Activated naive CD8-positive, alpha-beta T cell treated with anti-CD3 and anti-CD28 coated beads, Interleukin-2, amount 10 ng/mL, durations not matched to agents 7 days and 5 days (primary cell): ENCODE measurements at places on chromosomes 5 and 9. TPM values are rescaled to one million over a fixed set of nuclear protein-coding genes. Genes with fewer than 3 reads are reported as not detected.

GRCh38 chr5:158265931-158266700 lies 407.2 kb upstream of the CLINT1 start:
- H3K27ac ChIP-seq = no peak overlapping the region
- no peaks in the 10 kb centered on the region for H3K27me3 ChIP-seq
- H3K4me3 ChIP-seq = no peak overlapping the region
- DNase-seq = no peak

- peaks cover 16% of the 10 kb centered on the region for H3K4me1 ChIP-seq
- no peak for DNase-seq
- H3K27ac ChIP-seq = no peak overlapping the region
- H3K27me3 ChIP-seq = peaks cover 5% of the 10 kb centered on the region
These were observed 60.9 kb upstream of the IL17B start for GRCh38 chr5:149439899-149440542.

DNA sequence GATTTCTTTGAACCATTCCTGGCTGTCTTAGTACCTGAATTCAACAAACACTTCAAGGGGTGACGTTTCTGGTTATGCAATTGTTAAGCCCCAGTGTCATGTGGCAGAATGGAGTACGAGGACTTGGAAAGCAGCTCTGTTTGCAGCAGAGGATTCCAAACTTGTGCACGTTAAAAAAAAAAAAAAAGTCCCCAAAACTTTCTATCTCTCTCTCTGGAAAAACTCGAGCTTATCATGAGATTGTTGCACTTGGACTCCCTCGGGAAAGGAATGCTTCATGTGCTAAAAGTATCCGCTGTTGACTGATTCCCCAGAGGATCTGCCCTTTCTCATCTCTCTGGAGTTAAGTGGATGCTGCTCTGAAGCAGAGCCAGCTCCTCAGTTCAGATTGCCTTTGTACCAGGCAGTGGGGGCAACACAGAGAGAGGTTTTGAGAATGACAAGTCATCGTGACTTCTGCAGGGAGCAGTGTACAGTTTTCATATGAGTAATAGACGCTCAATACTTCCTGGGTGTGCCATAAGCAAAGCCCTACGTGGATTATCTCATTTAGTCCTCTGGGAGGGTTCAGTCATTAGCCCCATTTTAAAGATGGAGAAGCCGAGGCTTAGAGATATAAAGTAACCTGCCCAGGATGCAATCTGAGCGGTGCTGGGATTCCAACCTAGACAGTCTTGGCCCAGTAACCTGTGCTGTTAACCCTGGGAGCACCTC lies 28.1 kb downstream of the TMOD1 start:
- no peak overlapping the region for H3K27ac ChIP-seq
- no peak for DNase-seq
- peaks cover 9% of the 10 kb centered on the region for H3K27me3 ChIP-seq
- no peak overlapping the region for H3K4me3 ChIP-seq

SOX30 gene
- 0.09 TPM for total RNA-seq

DNA sequence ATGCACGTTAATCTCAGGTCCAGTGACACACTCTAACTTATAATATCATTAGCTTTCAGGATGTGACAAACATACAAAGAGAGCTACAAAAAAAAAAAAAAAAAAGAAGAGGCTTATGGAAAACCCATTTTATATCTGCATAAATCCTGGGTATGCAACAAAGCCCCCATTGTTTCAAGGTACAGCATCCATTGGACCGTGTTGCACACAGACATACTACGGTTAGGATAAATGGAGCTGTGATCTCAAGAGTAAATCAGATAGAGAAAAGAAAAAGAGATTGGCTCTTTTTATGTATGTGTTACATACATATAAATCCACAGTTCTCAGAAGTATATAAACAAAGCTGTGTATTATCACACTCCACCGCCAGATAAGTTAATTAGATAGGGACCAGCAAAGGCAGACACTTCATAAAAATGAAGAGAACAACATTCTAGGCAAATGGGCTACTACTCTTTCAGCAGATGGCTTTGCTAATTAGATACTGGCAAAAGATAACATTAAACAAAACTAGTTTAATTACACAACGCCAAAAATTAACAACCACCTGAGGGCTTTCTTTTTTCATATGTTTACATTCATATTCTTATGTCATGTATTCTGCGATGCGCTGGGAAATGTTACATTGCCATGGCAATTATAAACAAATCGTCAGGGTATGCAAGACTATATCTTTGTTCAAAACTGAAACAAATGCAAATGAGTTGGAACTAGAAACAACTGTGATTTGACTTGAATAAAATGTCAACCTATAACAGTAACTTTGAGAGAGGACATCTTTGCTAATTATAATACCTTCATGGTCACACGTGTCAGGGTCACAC lies 304.2 kb downstream of the SEMA5A start:
- no peak overlapping the region for H3K27ac ChIP-seq
- no peaks in the 10 kb centered on the region for H3K4me1 ChIP-seq
- DNase-seq = no peak
- no peak overlapping the region for H3K4me3 ChIP-seq
- H3K27me3 ChIP-seq = peaks cover 2% of the 10 kb centered on the region

- H3K27ac ChIP-seq = peak overlapping the region; percentile 54
- no peak for DNase-seq
- peaks cover 14% of the 10 kb centered on the region for H3K4me1 ChIP-seq
- peaks cover 4% of the 10 kb centered on the region for H3K36me3 ChIP-seq
- H3K27me3 ChIP-seq = peaks cover 8% of the 10 kb centered on the region
These were observed 379 bp upstream of the CLK4 start for GRCh38 chr5:178627259-178627598.

GRCh38 chr9:107142430-107142829 lies 140.6 kb upstream of the RAD23B start:
- DNase-seq = no peak
- no peak overlapping the region for H3K27ac ChIP-seq
- no peaks in the 10 kb centered on the region for H3K36me3 ChIP-seq
- no peak overlapping the region for H3K4me3 ChIP-seq

SLC28A3 gene
- total RNA-seq = 0.06 TPM

DNA sequence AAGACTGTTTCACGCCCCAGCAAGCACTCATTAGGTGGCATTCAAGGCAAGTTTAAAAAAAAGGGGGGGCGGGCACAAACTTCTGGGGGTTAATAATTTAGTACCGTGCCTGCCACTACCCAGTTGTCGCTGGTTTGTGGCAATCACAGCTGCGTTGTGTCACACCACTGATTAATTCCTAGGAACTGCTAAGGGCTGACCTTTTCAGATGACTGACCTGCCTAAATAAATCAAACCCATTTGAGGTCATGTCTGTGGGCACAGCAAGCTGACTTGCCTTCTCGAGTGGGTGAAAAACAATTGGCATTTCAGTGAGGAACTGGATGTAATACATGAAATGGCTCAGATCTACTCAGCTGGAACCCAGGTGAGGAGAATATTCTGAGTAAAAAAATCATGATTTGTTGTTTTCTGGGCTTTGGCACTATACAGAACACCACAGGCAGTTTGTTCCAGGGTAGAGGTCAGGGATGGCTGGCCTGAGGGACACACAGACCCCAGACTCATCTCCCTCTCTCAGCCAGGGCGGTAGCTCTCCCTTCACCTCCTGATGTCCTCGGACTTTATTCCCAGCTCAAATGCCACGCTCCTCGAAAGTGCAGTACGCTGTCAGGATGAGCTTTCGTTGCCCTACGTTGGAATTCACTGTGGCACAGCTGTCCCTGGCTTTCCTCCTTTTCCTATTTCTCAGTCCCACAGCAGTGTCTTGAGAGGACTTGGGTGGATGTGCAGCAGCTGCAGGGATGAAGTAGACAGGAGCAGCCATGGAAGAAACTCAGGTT lies 15.5 kb upstream of the MGAT1 start:
- no peaks in the 10 kb centered on the region for H3K27me3 ChIP-seq
- DNase-seq = no peak
- H3K36me3 ChIP-seq = no peaks in the 10 kb centered on the region

DPYSL3 gene
- not detected for total RNA-seq

DNA sequence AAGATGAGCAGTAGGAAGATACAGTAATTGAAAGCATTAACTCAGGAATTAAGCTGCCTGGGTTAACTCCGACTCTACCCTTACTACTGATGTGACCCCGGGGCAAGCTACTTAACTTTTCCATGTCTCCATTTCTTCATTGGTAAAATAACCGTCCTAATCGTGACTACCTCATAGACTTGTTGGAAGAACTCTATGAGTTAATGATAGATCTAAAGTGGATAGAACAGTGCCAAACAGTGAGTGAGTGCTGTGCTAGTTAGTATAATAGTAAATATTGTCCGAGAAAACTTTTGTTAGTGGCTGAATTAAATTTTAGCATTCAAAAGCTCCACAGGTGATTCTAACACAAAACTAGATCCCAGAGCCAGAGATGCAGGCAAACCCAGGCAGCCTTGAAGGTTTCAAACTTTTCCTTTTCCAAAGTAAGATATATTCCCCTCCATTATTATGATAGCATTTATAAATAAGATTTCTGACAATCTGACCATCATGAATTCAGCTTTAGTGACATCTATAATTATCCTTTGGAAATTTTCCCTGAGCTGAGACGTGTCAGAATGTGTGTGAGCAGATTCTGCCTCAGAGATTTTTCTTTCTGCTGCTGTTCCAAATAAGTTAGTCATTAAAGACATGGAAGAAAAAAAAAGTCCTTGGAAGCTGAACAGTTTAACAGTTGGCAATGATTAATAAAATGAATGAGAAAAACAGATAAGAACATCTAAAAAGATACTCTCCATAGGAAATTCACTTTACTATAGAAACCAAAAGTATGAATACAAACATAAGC lies 369.5 kb downstream of the PRELID2 start:
- H3K4me3 ChIP-seq = no peak overlapping the region
- H3K27me3 ChIP-seq = no peaks in the 10 kb centered on the region
- no peaks in the 10 kb centered on the region for H3K4me1 ChIP-seq
- DNase-seq = no peak
- no peaks in the 10 kb centered on the region for H3K36me3 ChIP-seq

DNA sequence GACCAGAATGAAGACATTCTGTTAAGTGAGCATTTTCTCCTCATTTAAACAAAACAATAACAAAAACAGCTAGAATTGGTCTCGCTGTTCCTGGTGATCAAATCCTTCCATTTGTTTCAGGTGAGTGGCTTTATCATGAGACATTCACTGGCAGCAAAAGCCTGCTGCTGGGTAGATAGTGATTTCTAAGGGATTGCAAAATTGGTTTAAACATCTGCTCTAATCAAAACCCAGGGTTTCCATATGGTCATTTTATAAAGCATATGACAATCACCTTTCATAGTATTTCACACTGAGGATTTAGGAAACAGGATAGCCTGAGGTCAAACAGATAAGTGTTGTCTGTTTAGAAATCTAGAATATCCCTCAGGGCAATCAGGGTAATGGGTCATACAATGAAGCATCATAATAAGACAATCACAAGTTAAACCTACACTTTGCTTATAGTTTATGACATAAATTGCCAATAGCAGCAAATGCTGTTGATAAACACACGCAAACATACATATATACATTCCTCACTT lies 769.6 kb upstream of the C9orf72 start:
- no peak for DNase-seq
- H3K36me3 ChIP-seq = no peaks in the 10 kb centered on the region
- no peaks in the 10 kb centered on the region for H3K27me3 ChIP-seq
- H3K4me1 ChIP-seq = no peaks in the 10 kb centered on the region
- H3K4me3 ChIP-seq = no peak overlapping the region
- no peak overlapping the region for H3K27ac ChIP-seq

DNA sequence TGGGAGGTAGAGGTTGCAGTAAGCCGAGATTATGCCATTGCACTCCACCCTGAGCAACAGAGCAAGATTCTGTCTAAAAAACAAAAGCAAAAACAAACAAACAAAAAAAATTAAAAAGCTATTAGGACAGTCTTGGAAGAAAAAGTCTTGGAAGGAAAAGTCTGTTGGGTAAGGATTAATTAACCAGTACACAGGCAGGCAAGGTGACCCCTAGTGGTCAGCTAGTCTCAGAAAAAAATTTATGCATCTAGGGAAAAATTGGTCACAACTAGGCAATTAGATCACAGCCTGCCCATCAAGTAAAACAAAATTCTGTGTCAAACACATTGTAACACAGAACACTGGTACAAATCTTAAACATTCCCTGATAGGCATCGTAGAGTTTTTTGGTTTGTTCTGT lies 6.7 kb upstream of the ANKRD18B start:
- no peak overlapping the region for H3K4me3 ChIP-seq
- no peaks in the 10 kb centered on the region for H3K36me3 ChIP-seq
- no peak for DNase-seq
- H3K27ac ChIP-seq = no peak overlapping the region
- H3K4me1 ChIP-seq = no peaks in the 10 kb centered on the region

GRCh38 chr9:91061506-91061905 lies 259.9 kb downstream of the SYK start:
- H3K27me3 ChIP-seq = peaks cover 7% of the 10 kb centered on the region
- H3K4me1 ChIP-seq = peaks cover 17% of the 10 kb centered on the region
- no peak overlapping the region for H3K27ac ChIP-seq
- peaks cover 9% of the 10 kb centered on the region for H3K36me3 ChIP-seq
- H3K4me3 ChIP-seq = no peak overlapping the region

GABRA6 gene
- total RNA-seq = not detected

DNA sequence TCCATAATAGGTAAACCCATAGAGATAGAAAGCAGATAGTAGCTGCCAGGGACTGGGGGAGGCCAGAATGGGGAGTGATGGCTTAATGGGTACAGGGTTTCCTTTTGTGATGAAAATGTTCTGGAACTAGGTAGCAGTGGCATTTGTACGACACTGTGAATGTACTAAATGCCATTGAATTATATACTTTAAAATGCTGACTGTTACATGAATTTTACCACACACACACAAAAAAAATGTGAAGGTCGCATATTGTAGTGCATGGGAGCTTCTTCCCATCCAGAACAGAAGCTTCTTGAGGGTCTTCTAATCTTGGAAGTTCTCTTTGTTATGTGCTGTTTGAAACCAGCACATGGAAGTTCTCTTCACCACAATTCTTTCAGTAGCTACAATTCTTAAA lies 19.9 kb upstream of the ANP32B start:
- H3K4me1 ChIP-seq = peaks cover 5% of the 10 kb centered on the region
- H3K36me3 ChIP-seq = no peaks in the 10 kb centered on the region
- H3K4me3 ChIP-seq = no peak overlapping the region
- peaks cover 12% of the 10 kb centered on the region for H3K27me3 ChIP-seq
- no peak overlapping the region for H3K27ac ChIP-seq
- DNase-seq = no peak

- H3K36me3 ChIP-seq = no peaks in the 10 kb centered on the region
- no peak overlapping the region for H3K4me3 ChIP-seq
- H3K4me1 ChIP-seq = no peaks in the 10 kb centered on the region
- no peak for DNase-seq
- no peak overlapping the region for H3K27ac ChIP-seq
These were observed 176.2 kb downstream of the SMC2 start for GRCh38 chr9:104269996-104270963.

GRCh38 chr5:180669661-180670060 lies 20.3 kb upstream of the FLT4 start:
- H3K27me3 ChIP-seq = peaks cover 16% of the 10 kb centered on the region
- H3K4me3 ChIP-seq = no peak overlapping the region
- H3K36me3 ChIP-seq = peaks cover 1% of the 10 kb centered on the region
- peaks cover 12% of the 10 kb centered on the region for H3K4me1 ChIP-seq
- H3K27ac ChIP-seq = peak overlapping the region; percentile 12
- no peak for DNase-seq

- H3K36me3 ChIP-seq = no peaks in the 10 kb centered on the region
- H3K27ac ChIP-seq = no peak overlapping the region
- H3K4me1 ChIP-seq = peaks cover 3% of the 10 kb centered on the region
- H3K27me3 ChIP-seq = peaks cover 60% of the 10 kb centered on the region
These were observed 861 bp downstream of the NTRK2 start for GRCh38 chr9:84670138-84671041.

CAMK2A gene
- not detected for total RNA-seq
